ENCODE measurements at places on chromosomes 11 and 22.
A peak's percentile ranks its signal among the peaks of the same experiment; 100 is the strongest.

- DNase-seq, result no peak
Observed at GRCh38 chr11:117823294-117823945, 1.1 kb downstream of the FXYD2 start.

- no peak for DNase-seq
Observed at GRCh38 chr11:75602951-75603350, 40.9 kb downstream of the SERPINH1 start.

- DNase-seq, result no peak
Observed at GRCh38 chr11:78540256-78540655, 34.4 kb downstream of the NARS2 start.

DNA sequence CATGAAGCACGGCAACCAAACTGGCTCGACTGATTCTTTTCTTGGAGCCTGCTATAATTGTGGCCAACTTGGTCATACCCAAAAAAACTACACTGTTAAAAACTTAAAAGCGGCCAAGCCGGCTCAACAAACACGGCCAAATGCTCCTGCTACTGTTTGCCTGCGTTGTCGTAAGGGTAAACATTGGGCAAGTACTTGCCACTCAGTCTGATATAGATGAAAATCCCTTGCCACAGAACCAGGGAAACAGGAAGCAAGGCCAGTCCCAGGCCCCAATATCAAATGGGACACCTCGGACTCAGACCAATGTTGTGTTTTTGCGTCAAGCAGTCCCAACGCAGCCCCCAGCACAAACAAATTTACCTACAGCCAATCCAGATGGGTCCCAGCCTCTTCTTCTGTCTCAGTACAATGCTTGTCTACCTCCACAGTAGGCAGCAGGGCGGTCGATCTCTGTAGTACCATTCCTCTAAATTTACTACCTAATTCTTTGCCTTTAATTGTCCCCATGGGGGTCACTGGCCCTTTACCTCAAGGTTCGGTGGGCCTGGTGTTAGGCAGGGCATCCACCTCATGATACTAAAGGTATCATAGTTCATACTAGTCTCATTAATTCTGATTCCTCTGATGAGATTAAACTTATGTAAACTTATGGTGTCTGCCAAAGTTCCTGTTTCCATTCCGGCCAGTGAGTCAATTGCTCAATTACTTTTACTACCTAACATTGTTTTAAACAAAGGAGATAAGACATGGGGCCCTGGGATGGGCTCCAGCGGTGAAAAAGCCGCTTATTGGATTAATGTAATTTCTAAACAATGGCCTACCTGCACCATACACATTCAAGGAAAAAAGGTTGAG lies 3.7 kb upstream of the COMT start:
- no peak for DNase-seq

DNA sequence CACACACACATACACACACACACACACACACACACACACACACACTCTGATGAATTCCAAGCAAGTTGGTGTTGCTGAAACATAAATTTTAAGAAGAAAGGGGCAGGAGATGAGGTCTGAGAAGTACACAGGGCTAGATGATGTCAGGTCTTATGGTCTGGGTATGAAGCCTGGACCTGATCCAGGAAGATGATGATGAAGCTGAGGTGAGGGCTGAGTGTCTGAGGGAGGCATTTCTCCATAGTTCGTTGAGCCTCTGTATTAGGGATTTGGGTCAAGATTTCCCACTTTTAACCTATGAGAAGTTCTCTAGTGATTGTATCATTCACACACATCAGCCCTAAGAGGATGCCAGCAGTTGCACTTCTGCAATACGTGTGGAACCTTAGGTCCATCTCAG lies 32.6 kb downstream of the KREMEN1 start:
- no peak for DNase-seq

DNA sequence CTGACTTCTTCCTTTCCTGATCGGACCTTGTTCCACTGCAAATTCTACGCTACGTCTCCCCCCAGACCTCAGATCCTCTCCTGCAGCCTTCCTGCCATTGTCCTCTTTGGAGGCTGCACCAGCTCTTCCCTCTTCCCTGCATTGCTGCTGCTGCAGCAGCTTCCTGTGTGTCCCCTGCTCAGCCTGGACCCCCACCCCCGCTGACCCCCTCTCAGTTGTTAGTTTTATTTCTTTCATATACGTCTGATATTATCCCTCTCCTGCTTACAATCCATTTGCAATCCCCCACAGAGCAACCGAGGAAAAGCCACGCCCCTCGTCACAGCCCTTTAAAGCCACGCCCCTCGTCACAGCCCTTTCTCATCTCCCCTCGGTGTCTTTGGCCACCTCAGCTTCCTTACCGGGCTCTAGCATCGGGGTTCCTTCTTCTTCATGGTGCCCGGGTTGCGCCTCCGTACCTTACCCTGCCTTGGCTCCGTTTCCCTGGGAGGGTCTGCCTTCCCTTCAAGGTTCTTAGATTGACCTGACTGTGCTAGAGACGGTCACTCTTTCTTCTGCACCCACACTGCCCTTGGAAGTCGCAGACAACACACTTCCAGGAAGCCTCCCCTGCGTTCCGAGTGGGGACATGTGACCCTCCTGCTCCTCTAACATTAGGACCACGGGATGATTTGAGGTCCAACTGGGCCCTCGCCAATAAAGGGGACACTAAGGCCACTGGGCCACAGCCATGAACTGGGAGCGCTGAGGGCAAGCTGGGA lies 4.8 kb downstream of the MRGPRG start:
- DNase-seq, result no peak

DNA sequence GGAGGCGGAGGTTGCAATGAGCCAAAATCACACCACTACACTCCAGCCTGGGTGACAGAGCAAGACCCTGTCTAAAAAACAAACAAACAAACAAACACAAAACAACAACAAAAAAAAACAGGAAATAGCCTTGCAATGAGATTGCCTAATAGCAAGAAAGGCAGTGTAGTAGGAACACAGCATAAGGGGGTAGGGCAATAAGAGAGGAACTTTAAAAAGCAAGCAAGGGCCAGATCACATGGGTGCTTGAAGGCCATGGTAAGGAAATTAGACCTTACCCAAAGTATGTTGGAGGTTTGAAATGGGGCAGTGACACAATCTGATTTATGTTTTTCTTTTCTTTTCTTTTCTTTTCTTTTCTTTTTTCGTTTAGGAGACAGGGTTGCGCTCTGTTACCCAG lies 34.7 kb upstream of the NRIP3 start:
- no peak for DNase-seq

DNA sequence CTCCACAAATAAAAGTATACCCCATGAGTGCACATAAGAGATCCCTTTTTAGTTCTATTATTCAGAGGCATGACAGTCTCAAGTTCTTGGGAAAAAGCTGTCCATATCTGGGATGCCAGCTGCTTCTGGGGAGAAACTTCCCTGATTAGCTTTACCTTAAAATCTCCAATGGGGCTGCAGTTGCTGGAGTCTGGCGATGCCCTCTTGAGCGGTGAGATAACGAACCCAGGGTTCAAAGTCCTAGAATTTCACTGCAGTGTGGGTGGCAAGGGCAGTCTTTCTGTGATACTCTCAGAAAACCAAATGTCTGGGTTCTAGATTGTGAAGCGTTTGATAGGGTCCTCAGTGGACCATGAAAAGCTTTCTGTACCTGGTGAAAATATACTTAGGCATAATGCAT lies 7.4 kb upstream of the PRR33 start:
- DNase-seq, result no peak

GRCh38 chr22:46006379-46007002 lies 29.5 kb upstream of the WNT7B start:
- DNase-seq, result peak; percentile 73

GRCh38 chr11:61429346-61429690 lies 457 bp downstream of the CPSF7 start:
- peak; percentile 46 for DNase-seq

- no peak for DNase-seq
Observed at GRCh38 chr11:14018441-14018840, 55.9 kb downstream of the SPON1 start.

DNA sequence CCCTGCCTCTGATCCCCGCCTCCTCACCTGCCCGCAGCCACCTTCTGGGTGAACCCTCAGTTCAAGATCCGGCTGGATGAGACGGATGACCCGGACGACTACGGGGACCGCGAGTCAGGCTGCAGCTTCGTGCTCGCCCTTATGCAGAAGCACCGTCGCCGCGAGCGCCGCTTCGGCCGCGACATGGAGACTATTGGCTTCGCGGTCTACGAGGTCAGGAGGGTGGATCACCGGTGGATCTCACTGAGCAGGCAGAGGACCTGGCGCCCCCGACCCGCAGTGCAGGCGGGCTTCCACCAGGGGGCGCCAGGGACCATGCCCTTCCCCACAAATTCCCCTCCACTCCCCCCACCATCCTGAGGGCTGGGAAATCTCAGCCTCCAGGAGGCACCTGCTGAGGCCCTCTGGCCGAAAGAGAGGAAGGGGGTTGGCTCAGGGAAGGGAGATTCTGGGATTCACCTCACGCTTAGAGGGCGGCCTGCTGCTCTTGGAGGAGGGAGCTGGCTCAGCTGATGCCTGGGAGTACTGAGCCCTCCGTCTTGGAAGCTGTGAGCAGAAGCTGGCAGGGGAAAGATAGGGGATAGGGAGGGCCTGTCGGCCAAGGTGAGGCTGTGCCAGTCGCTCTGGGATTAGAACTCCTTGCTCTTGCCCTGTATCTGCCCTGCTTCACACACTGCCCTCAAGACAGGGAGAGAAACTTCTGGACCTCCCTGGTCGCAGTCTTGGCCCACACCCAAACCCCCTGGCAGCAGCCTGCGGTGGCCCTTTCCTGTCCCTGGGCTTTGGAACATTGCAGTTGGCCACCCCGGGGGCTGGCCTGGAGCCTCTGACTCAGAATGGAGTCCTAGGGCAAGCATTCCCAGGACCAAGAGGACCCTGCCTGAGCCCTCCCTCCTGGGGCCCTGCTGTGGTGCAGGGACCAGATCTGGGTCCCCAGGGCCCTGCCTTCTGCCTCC lies 23.2 kb downstream of the CAPN1 start:
- DNase-seq, result peak; percentile 22

DNA sequence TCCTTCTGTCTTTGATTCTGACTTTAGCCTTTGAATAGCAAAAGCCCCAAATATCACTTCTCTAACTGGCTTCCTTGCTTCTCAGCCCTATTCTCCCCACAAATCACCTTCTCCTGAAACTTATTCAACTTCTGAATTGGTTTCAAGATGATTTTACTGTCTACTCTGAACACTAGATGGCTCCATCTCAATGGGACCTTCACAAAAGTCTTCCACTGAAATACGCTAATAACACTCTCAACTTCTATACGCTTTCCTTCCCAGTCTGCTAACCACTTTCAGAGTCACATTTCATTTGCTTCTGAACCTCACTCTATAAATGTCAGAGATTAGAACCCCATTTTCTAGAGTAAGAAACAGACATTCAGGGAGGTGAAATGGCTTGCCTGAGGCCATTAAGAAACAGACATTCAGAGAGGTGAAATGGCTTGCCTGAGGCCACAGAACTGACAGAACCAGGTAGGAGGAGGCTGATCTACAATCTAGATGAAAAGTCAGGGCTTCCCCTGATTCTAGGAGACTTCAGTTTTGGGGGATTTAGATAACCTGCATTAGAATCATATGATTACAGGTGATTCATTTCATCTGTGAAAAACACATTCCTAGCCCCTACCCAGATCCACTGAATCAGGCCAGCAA lies 20.6 kb downstream of the MORC2 start:
- no peak for DNase-seq

- DNase-seq, result no peak
Observed at GRCh38 chr22:45312856-45313255, 3.1 kb downstream of the FAM118A start.

DNA sequence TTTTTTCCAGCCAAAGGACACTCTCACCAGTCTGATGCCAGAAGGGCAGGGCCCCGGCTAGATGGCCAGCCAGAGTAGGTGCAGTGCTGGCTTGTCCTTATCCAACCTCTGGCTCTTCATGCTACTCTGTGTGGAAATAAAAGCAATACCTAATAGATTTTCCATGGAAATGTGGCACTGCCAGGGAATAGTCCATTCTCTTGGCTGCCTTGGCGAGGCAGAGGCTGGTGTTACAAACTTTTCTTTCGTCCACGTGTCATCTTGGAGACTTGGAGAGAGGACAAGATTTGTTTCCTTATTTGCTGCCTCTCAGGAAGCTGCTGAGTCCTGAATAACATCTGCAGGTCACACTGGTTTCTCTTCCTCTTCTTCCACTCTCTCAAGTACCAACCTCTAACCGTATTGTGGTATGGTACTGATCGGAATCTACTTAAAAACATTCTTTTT lies 17.2 kb upstream of the C1QTNF4 start:
- DNase-seq, result no peak

- no peak for DNase-seq
Observed at GRCh38 chr11:123616505-123617198, 37.8 kb downstream of the SCN3B start.

- DNase-seq, result no peak
Observed at GRCh38 chr11:12810568-12810894, 136.3 kb downstream of the TEAD1 start.

DNA sequence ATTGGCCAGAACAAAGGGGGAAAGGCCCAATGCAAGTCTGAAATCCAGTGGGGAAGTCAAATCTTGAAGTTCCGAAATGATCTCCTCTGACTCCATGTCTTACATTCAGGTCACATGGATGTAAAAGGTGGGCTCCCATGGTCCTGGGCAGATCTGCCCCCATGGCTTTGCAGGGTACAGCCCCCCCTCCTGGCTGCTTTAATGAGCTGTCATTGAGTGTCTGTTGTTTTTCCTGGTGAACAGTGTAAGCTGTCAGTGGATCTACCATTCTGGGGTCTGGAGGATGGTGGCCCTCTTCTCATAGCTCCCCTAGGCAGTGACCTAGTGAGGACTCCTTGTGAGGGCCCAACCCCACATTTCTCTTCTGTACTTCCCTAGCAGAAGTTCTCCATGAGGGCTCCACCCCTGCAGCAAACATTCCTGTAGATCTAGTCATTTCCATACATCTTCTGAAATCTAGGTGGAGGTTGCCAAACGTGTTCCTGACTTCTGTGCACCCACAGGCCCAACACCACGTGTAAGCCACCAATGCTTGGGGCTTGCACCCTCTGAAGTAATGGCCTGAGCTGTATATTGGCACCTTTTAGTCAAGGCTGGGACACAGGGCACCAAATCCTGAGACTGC lies 9.3 kb downstream of the CARD18 start:
- DNase-seq, result no peak

GRCh38 chr22:41288245-41288946 lies 2.4 kb upstream of the RANGAP1 start:
- no peak for DNase-seq

DNA sequence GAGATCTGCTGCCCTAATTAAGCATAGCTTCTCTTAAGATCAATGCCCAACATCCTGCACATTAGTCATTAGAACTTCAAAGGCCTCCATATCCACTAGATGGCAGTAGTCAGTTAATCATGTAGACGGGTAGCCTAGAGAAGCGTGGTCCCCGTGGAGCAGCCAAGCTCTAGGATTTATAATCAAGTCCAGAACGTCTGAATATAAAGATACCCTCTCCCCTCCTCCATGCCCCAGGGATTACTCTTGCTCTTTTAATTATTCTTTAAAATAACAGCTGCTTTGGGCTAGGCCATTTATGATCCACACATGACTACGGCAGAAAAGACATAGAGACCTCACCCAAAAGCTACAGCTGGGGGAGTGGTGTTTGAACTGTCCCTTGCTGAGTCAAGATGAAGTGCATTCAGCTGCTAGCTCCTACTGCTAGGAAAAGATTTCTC lies 327.6 kb upstream of the PLET1 start:
- DNase-seq, result peak; percentile 15

Measured in activated naive CD4-positive, alpha-beta T cell (primary cell).